NCI-H1048 (cell line): ENCODE measurements at places on chromosomes 4 and X.

DNA sequence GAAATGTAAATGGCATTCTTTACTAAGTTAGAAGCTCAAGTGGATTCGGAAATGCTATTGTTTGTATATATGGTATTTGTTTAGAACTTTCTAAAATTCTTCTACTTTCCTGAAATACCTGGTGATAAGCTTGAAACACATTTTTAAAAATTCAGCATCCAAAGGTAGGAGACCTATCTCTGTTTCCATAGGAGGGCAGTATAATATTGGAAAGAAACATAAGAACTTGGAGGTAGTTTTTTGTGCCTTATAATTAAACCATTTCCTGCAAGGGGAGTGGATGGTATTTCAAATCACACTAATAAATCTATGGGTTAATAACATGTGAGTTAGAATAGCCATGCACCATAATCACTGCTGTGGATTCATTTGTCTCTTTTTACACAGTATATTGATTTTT is 217.4 kb upstream of the AADAT start:
- DNase-seq = no peak

GRCh38 chr4:103204111-103204510 is 6.0 kb upstream of the CENPE start:
- DNase-seq = no peak

DNA sequence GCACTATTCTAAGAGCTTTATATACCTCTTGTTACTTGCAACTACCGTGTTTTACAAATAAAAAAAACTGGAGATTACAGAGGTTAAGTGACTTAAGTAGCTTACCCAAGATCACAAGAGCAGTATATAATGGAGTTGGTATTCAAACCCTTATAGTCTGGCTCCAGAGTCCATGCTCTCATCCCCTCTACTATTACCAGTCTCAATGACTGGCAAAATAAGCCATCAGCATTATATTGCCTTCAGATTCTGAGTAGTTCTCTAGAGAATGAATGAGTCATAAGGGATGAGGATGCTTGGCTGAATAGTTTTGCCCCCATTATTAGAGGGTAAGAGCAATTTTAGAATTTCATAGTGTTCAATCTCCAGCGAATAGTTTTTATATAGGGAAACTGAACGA is 170.1 kb upstream of the ATOH1 start:
- DNase-seq = no peak

GRCh38 chr4:153513596-153513995 is 47.4 kb downstream of the TMEM131L start:
- DNase-seq = no peak

GRCh38 chrX:37817176-37817575 is 30.2 kb downstream of the DYNLT3 start:
- no peak for DNase-seq

DNA sequence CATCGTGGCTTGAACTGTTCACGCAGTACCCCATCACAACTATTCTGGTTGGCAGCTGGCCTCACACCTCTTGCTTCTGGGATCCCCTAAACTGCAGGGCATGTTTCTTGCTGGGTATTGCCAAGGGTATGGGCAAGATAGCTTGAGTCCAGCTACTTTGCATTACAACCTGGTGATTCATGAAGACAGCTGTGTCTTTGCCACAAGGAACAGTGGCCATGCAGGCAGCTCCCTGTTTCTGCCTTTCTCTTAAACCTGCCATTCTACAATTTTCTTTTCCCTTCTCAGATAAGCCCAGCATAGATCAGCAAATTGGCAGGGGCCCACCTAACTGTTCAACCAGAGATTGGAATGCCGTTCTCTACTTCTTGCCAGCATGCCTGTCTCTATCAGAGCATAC is 42.8 kb downstream of the TENM3 start:
- no peak for DNase-seq

DNA sequence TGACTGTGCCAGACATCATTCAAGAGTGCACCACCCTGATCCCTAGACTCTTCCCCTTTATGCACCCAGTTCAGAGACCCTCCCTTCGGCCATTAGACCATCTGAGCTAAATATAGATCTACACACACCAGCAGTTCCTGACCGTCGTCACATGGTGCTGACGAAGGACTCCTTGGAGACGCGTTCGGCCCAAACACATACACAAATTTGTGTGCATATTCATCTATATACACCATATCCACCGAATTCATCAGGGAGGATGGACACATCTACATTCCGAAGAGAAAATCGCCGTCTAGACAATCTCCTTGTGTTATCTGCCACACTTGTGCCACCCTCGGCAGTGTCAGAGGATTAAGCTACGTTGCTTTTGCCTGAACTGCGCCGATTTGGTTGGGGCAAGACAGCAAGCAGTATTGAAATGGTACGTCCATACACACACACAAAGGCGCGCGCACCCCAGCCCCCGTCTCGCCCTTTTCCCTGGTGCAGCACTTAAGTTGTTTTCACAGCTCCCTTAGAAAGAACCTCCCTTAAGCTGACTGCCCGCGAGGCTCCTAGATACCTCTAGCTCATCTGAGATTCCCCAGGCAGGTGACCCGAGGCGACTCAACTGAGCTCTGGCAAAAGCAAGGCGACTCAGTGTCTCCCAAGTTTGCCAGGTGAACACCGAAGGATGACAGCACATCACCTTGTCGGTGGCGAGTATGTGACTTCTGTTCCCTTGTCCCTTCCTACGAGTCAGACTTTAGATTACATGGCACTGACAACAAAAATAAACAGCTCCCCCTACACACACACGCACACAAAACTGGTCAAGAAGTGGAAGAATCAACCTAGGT is 1.0 kb downstream of the RASGEF1B start:
- DNase-seq = no peak

DNA sequence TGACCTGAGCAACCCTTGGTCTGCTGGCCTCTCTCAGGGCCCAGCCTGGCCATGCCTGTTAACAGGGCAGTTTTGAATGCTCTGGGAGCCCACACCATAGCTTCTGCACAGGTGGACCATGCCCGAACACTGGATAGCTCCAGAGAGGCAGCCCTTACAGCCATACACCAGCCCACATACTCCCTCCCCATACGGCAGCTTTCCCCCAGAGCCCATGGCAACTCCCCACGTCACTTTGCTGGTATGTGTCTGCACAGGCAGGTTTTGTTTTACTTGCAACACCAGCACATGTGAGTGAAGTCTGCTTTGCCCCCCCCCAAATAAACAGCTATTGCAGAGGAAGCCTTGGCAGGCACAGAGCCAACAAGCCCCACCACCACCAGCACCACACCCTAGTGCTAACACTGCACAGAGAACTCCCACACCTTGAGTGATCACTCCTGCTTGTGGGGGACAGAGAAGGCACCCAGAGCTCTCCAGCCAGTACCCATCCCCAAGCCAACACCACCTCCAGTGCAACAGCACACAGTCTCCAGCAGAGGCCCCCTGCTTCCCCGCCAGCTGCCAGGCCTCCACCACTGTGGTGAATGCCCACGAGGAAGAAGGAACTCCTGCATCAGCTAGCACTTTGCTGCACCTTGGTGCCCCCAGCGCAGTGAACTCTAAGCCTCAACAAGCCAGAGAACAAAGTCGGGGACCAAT is 87.3 kb downstream of the STPG2 start:
- no peak for DNase-seq

DNA sequence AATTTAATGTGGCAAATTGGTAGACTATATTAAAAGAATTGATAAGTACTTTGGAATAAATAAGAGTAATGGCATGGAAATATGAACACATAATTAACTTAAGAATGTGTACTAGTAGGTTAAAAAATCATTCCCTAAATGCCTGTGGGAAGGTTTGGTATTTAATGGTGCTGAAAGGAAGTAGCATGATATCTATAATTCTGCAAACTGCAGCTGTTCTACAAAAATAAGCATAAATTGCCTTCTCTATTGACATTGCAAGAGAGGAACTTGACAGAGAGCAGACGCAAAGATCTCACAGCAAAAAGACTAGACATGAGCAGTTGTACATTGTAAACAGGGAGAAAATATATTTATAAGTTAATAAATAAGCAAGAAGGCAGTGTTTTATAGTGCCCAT is 752.5 kb upstream of the PCDH10 start:
- no peak for DNase-seq

- no peak for DNase-seq
Observed at GRCh38 chr4:15234116-15234855, 193.5 kb upstream of the C1QTNF7 start.

- no peak for DNase-seq
Observed at GRCh38 chr4:76108467-76109181, 34.1 kb downstream of the ART3 start.

DNA sequence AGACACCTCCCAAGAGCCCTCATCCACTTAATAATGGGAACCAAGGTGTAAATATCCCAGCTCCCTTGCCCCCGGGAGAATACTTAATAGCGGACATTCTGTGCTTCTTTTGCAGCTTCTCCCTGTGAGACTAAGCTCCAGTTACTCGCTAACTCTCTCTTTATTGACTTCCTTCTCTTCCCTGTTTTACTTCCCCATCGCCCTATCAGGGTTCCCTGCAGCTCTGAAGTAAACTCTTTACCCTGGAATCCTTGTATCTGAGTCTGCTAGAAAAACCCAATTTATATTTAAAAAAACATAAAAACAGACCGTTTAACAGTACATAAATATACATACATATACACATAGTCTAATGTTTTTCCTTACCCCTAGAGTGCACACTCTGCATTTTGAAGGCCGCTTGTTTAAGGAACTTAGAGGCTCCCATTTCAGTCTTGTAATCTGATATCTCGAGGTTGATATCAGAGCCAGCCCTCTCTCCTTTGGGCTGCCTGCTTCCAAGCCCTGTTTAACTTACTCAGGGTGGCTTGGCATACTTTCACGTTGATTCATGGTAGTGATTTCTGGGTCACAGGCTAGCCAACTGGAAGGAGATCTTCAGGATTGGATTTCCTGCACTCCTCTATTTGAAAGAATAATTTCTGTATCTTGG is 177.4 kb upstream of the SCML1 start:
- DNase-seq = no peak

GRCh38 chr4:72376901-72377300 is 192.1 kb downstream of the ADAMTS3 start:
- no peak for DNase-seq

GRCh38 chrX:115337491-115338144 is 48.1 kb downstream of the LUZP4 start:
- DNase-seq = no peak

DNA sequence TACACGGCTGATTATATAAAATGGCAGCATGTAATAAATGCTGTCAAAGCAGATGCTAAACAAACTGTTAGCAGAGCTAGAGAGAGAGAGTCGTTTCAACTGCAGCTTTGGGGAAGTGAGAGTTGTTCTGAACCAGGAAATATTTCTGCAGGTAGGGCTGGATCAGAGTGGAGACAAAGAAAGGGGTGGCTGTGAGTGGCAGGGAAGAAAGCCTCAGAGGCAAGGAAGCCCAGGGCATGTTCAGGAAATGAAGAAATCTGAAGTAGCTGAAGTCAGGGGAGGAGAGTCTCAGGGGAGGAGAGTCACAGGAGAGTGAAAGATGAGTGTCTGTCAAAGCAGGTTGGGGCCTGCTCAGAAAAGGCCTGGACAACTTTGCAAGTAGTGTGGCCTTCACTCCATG is 48.4 kb upstream of the RPS6KA3 start:
- no peak for DNase-seq

DNA sequence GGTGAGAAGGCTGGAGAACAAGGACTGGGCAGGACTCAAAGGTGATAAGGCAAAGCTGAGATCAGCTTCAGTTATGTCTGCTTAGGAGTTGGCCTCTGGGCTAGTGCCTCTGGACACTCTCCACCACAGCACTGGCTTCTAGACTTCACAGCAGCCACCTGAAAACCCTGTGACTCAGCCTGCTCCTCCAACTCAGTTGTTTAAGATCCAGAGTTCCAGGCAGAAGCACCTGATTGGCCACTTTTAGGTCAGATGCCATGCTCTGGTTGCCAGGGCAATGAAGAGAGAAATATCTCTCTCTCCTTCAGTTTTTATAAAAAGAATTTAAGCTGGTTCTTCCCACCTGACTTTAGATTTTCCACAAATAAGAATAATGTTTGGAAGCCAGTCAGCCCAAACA is 47.9 kb upstream of the BLTP1 start:
- no peak for DNase-seq

DNA sequence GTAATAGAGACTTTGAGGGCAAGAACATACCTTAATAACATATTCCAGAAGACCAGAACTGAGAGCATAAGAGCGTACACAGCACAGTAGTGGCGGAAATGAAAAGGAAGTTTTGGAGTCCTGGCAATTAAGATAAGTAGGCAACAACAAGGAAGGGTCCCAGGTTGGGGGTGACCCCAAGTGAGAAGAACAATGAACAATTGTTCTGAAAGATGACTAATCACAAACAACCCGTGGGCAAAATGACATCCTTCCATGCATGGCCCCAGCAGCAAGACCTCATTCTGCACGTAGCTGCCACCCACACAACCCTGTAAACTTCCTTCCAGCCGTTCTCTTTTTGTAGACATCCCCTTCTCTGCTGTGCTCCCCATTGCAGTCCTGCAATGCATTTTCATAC is 384.4 kb upstream of the PABPC4L start:
- no peak for DNase-seq

DNA sequence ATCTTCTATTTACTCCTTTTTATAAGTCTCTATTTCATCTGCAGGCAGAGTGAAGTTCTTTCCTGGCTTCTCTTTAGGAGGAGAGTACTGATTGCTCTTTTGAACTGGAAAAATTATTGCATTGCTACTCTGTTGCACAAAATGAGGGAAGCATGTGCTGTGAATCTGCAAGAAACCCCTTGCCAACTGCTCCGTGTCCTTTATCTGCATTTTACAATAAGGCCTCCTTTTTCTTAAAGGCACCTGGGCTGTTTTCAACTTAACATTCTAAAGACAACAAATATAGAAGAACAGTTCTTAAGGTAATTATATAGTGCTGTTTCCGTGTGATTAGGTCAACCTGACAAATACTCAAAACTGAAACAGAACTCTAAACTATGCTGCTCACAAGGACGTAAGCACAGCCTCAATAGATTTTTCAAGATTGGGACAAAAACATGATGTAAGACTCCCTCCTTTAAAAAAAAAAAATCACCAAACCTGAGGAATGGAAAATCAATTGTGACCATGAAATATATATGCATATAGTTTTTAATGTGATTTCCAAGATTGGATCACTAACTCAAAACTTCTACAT is 716.6 kb upstream of the INTU start:
- no peak for DNase-seq

DNA sequence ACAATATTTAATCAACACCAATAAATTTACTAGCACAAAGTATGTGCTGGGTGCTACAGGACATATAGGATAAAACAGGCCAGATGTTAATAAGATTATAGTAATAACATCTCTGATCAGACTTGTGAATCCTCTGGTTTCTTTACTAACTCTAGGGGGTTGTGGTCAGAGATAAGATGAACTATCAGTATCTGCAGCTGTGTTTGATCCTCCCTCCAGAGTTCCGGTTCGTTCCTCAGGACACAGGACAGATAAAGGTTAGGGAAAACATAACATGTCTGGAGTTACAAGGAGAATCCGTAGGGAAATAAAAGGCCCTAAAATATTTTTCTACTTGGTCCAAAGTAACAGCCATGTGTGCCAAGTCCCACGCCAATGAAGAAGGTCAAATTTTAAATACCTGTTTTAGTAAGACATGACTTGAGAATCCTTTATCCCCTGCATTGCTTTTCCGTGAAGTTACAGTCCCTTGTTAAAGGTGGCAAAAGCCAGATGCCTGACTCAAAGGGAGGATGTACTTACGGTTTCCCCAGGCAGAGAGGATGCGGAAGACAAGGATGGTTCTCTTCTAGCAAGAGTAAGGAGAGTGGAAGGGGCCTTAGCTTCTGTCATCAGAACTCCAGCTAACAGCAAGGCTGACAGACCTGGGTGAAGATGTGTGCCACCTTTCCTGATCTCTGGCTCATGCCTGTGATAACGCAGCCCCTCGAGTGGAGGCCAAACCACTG is 44.4 kb downstream of the KIAA0232 start:
- DNase-seq = no peak
